ENCODE measurements at places on chromosomes 12 and 14. TPM values are rescaled to one million over a fixed set of nuclear protein-coding genes. Genes with fewer than 3 reads are reported as not detected.
A peak's percentile ranks its signal among the peaks of the same experiment; 100 is the strongest.

Gene FRS2
- 24.3 TPM for total RNA-seq

Gene ADGRD1
- total RNA-seq, result not detected

Gene FERMT2
- 40.8 TPM for total RNA-seq

DNA sequence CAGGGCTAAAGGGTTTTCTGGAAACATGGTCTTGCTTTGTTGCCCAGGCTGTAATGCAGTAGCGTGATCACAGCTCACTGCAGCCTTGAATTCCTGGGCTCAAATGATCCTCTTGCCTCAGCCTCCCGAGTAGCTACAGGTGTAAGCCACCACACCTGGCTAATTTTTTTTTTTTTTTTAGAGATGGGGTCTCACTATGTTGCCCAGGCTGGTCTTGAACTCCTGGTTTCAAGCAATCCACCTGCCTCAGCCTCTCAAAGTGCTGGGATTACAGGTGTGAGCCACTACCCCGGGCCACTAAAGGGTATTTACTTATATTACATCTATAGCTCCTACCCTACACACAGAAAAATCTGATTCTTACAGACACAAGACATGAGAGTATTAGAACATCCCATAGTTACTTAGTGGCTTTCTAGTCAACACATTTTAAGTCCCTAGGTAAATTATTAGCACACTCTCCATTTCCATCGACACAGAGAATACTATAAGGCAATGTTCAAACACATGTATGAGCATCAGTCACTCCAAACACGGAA lies 6.2 kb upstream of the DCAF11 start:
- no peak for DNase-seq

DNA sequence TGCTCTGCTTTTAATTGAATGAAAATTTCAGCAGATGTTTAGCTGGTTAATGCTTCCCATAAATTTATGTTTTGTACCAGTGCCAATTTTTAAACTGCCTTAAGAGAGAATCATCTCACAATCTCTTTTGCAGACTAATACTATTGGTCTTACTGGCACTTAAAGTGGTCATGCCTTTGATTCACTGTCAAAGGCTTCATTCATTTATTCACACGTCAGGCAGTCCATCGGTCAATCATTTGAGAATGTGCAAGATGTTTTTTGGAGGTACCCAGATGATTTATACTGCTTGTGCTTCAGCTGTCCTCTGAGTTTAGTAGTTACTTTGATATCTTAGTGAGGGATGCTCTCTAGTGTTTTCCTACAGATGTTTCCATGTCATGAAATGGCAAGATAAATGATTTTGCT lies 83.4 kb downstream of the NAV3 start:
- peak; percentile 80 for DNase-seq

- DNase-seq, result no peak
Observed at GRCh38 chr12:59070322-59070933, 150.1 kb upstream of the LRIG3 start.

- DNase-seq, result no peak
Observed at GRCh38 chr12:128911861-128912260, 58.6 kb downstream of the GLT1D1 start.

GRCh38 chr12:50505675-50506530 lies 1.1 kb downstream of the DIP2B start:
- DNase-seq, result peak; percentile 93

GRCh38 chr14:95273001-95273978 lies 46.4 kb downstream of the CLMN start:
- DNase-seq, result no peak

All from SK-MEL-5 (cell line).